ENCODE measurements at places on chromosomes 5 and 9. TPM values are rescaled to one million over a fixed set of nuclear protein-coding genes. Genes with fewer than 3 reads are reported as not detected.

Gene IRX1
- total RNA-seq = 13.8 TPM

Gene PCDHGB4
- 0.79 TPM for total RNA-seq

Gene TMEM252
- not detected for total RNA-seq

Gene PCDHGC4
- total RNA-seq = 1.7 TPM

Gene PDE8B
- total RNA-seq = not detected

Gene CHD1
- 50.8 TPM for total RNA-seq

Gene KIF4B
- not detected for total RNA-seq

DNA sequence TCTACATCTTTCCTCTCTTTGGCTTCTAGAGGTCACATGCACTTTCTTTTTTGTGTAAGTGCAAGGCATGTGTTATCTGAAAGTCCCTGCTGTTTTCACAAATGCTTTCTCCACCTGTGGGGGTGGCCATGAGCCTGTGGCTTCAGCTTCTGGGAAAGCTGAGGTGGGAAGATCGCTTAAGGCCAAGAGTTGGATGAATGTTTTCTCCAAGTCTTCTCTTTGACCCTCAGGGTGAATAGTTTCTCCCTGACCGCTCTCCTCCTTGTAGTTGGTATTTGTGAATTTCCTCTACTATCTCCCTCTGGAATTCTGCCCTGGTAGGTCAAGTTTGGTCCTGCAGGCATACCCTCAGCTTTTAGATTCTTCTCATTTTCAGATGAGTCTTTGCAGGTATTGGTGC is 74.2 kb downstream of the UGCG start:
- DNase-seq = no peak

GRCh38 chr5:108315829-108316228 is 66.1 kb downstream of the FBXL17 start:
- no peak for DNase-seq

DNA sequence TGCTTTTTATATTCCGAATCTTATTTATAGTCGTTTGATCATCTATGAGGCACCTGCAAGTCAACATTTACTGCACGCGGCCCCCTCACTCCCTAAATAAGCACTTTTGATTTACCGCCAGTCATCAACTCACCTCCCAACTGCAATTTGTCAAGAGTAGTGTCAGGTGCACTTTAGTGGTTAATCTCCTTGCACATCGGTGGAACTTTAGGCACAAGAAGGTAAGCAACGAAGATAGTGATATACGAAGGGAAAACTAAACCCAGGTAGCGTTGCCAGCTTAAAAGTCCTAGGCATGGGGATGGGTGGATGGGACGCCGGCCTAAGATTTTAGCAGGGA is 513 bp upstream of the RNF180 start:
- DNase-seq = no peak

DNA sequence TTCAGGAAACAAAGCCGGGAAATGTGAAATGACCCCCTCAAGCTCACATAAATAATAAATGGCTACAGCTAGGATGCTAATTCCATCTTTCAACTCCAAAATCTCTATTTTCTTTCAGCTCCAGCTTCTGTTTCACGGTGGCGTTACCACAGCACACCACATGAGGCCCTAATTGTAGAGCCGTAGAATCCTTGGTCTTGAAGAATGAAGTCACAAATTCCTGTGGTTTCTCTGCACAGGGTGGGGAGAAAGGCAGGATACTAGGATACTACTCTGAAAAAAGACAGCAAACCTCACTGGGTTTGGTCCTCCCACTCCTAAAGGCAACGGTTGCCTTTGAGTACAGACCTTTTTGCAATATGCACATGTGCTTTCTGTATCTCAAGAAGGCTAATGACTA is 13.9 kb upstream of the RARS1 start:
- peak; percentile 78 for DNase-seq

DNA sequence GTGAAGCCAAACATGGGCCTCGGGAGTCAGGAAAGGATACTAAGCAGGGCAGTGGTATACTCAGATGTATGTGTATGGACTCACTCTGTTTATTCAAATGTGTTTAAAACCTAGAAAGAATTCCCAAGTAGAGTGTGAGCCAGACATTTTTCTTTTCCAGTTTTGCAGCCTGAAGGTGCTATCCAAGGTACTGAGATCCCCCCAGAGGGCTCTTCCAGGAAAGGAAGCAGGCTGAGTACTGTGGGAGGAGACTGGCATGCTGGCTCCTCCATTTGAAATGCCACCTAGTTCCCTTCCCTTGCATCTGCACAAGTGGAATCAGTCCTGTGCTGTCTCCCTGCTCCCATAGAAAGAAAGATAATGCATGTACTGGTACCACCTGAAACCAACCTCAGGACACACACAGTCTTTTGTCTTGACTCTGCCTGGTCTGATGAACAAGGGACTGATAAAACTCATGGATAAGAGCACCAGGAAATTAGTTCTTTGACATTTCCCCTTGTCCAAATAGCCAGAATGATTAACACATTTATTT is 85.9 kb downstream of the HRH2 start:
- DNase-seq = peak; percentile 43

GRCh38 chr9:98495530-98495929 is 213.2 kb downstream of the GABBR2 start:
- DNase-seq = no peak

GRCh38 chr9:121302341-121302740 is 34.4 kb downstream of the GSN start:
- no peak for DNase-seq

GRCh38 chr9:135343837-135344522 is 135.6 kb upstream of the PPP1R26 start:
- DNase-seq = peak; percentile 38

GRCh38 chr5:177470759-177471536 is 2.5 kb downstream of the DBN1 start:
- no peak for DNase-seq

DNA sequence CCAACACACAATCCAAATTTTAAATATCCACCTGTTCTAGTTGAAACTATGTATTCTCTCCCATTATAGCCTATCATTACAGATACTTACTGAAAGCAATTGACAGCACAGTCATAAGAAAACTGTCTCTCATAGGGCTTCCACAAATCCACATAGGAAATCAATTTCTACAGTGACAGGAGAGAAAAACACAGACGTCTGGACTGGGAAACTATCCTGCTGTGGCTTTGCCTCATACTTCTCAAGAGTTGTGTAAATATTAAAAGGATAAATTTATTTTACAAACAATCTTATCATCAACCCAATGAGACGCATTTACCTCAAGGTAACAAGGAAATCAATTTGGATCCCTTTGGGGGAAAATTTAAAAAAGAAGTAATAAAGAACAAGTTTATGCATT is 517.5 kb downstream of the EFNA5 start:
- DNase-seq = no peak
